CD4-positive, alpha-beta T cell treated with Interleukin-10 for 1 hour (primary cell): ENCODE measurements at places on chromosomes 16 and 17.

- DNase-seq: no peak
Observed at GRCh38 chr16:78628461-78629045, 529.1 kb downstream of the WWOX start.

DNA sequence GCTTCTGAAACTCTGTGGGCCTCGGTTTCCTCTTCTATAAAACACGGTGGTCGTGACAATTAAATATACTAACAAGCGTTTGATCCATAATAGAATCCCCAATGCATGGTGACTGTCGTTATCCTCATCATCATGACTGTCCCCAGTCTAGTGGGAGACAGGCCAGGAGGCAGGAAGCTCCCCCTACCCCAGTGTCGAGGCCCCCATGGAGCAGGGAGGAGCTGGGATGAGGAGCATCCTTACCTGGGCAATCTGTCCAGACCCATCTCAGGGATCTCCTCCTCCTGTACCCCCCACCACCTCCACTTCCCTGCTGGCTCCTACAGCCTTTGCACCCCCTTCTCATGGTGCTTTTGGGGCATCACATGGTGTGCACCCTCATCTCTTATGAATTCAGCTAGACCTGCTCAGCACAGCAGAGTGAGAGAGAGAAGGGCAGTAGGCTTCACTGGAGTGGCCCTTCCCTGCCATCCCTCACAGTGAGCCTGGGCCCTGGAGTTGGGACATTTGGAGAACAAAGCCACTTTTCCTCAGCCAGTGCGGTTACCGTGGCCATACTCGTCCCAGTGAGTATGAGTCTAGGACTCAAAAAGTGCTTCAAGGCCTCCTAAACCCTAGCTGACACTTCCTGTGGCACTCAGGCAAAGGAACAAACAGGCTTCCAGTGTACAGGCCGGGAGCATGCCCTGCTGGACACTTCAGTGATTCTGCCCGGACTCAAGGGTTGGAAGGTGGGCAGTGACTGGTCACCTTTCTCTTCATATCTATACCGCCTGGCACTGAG is 148.6 kb downstream of the CLEC16A start:
- no peak for DNase-seq

GRCh38 chr16:74166456-74166855 is 130.2 kb upstream of the PSMD7 start:
- DNase-seq: no peak

GRCh38 chr16:68306633-68307032 is 4.1 kb downstream of the SLC7A6OS start:
- no peak for DNase-seq

GRCh38 chr17:56434610-56435009 is 158.9 kb upstream of the NOG start:
- no peak for DNase-seq

- DNase-seq: no peak
Observed at GRCh38 chr17:56292010-56292409, 138.7 kb downstream of the ANKFN1 start.

DNA sequence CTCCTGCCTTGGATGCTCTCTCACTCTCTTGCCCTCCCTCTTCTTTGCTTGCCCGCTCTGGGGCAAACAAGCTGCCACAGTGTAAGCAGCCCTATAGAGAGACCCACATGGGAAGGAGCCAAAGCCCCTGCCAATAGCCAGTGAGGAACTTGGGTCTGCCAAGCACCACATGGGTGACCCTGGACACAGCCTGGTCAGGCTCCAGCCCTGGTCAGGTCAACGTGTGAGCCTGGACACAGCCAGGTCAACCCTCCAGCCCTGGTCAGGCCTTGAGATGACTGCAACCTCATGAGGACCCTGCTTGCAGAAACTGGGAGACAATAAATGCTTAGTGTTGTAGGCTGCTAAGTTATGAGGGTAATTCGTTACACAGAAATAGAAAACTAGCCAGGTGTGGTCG is 14.3 kb upstream of the PHOSPHO1 start:
- DNase-seq: no peak

DNA sequence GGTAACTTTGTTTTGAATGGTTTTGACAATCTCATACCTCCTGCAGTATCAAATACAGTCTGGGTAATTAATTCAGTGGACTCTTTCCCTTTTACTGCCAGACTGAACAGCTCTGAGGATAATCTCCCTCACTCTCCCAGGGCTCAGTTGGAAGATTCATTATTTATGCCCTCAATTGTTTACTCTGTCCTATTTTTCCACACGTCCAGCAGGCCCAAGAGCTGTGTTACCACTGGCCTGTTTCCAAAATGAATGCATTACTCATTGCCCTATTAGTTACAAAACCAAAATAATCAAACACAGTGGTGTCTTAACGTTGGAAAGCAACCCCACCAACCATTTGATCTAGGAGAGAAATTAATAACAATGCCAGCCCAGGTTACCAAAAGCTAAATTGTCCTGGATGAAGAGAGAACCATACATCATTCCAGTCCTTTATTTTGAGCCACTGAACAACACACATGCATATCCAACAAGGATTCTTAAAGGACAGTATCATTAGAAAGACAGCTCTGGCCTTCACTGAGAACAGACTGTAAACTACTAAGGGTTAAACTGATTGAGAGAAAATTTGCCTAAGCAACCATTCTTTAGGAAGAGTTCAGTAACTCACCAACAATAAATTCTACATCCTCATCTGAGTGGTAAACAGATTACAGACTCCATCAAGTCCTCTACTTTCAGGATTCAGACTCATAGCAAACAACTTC is 34.5 kb downstream of the FAM222B start:
- no peak for DNase-seq

GRCh38 chr16:3716831-3717234 is 491 bp downstream of the TRAP1 start:
- DNase-seq: peak; percentile 25

DNA sequence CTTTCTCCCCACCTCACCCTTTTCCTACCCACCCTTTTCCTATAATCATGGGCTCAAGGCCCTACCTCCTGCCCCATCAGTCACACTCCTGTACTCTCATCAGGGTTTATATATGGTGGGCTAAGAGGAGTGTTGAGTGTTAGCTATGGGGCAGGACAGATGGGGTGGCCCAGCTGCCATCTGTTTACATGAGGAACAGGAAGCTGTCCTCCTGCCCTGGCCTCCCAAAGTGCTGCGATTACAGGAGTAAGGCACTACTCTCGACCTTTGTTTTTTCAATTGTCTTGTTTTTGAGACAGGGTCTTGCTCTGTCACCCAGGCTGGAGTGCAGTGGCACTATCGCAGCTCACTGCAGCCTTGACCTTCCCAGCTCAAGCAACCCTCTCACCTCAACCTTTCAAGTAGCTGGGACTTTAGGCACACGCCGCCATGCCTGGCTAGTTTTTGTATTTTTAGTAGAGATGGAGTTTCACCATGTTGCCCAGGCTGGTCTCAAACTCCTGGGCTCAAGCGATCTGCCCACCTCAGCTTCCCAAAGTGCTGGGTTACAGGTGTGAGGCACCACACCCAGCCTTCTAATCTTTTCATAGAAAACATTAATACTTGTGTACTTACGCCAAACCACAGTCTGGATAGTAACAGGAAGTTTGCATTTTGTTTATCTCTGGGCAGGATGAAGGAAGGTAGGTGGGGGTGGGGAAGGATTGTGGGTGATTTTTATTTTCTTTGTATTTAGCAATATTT is 1.6 kb downstream of the TRADD start:
- peak; percentile 73 for DNase-seq

GRCh38 chr16:3938843-3939624 is 58.5 kb upstream of the CREBBP start:
- DNase-seq: peak; percentile 66

DNA sequence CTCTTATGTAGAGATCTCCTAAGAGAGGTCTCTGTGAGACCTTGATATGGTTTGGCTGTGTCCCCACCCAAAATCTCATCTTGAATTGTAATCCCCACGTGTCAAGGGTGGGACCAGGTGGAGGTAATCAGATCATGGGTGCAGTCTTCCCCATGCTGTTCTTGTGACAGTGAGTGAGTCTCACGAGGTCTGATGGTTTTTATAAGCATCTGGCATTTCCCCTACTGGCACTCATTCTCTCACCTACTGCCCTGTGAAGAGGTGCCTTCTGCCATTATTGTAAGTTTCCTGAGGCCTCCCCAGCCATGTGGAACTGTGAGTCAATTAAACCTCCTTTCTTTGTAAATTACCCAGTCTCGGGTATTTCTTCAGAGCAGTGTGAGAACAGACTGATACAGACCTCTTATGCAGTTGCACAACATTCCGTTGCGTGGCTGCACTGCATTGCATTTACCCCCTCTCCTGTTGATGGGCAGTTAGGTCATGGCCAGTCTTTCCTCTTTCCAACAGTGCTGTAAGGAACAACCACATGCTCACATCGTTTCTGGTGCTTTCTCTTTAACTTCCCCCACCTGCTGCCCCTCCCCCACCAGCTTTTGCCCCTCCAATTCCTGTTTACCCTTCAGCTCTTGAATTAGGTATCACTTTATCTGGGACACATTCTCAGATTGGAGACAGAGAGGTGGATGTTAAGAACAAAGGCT is 43.6 kb upstream of the MED9 start:
- no peak for DNase-seq

GRCh38 chr17:60256174-60256573 is 106.4 kb downstream of the CA4 start:
- no peak for DNase-seq

DNA sequence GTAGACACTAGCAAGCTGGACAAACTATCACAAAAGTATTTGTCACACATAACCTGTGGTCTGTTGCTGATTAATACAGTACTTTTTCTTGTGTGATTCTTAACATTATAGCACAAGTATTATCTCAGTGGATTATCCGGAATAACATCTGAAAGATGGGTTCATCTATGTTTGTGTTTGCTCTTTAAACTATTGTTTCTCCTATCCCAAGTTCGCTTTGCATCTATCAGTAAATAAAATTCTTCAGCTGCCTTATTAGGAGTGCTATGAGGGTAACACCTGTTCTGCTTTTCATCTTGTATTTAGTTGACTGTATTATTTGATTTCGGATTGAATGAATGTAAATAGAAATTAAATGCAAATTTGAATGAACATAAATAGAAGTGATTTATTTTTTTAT is 14.5 kb downstream of the RNFT1 start:
- no peak for DNase-seq

DNA sequence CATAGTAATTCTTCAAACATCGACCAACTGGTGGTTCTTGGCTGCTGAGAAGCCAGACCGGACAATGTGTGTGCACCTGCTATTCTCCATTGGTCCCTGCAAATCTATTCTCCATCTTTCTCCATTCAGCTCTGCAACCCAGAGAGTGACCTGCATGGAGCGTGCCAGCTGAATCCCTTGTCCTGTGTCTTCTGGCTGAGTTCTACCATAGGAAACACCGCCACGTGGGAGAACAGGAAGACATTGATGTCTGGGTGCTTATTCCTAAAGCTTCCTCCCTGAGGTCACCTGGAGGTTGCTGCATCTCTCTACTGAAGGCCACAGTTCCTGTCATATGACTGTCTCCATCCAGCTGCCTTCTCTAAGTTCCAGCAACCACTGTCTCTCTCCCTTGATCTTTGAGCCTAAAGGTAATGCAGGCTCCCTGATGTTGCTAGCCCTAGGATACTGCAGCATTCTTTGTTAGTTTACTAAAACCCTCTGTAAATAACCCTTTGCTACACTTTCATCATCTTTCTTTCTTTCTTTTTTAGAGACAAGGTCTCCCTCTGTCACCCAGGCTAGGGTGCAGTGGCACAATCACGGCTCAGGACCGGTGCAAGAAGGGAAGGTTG is 10.6 kb upstream of the SMG1 start:
- DNase-seq: no peak

DNA sequence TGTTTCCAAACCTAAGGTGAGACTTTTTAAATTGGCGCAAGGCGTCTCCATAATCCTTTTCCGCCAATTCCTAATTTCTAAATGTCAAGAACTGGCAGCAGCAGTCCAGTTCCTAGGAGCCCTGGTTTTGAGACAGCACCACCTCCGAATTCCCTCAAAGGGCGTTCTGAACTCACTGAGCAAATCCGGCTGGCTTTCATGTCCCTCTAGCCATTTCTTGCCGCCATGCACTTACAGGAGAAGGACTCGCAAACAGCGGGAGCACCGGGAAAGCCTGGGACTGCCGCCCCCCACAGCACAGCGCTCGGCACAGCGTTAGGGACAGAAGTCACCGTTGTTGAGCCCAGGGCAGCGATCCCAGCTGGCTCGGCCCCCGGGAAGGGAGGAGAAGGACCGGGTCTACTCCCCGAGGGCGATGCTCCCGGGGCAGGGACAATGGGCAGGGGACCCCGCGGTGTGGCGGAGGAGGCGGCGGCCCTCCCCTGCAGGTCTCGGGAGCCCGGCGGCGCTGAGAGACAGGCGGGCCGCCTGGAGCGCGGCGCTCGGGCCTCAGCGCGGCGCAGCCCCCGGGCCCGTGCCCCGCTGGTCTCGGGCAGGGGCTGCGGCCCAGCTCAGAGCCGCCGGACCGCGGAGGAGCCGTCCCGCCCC is 545 bp downstream of the ARHGAP17 start:
- DNase-seq: peak; percentile 16

- no peak for DNase-seq
Observed at GRCh38 chr16:88061346-88062110, 110.3 kb downstream of the BANP start.

DNA sequence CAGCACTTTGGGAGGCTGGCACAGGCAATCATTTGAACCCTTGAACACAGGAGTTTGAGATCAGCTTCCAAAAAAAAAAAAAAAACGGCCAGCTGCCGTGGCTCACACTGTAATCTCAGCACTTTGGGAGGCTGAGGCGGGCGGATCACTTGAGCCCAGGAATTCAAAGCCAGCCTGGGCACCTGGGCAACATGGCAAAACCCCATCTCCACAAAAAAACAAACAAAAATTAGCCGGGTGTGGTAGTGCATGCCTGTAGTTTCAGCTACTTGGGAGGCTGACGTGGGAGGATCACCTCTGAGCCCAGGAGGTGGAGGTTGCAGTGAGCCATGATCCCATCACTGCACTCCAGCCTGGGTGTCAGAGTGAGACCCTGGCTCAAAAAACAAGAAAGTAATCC is 39.0 kb downstream of the GRB2 start:
- DNase-seq: no peak

- DNase-seq: no peak
Observed at GRCh38 chr16:11495066-11495407, 91.7 kb downstream of the LITAF start.

GRCh38 chr16:23847948-23848347 is 12.2 kb downstream of the PRKCB start:
- DNase-seq: peak; percentile 65

GRCh38 chr16:27852116-27852515 is 211.4 kb downstream of the GSG1L start:
- DNase-seq: no peak
